Esophagus squamous epithelium (tissue), 5 donors: ENCODE measurements at places on chromosomes 12 and 14.

DNA sequence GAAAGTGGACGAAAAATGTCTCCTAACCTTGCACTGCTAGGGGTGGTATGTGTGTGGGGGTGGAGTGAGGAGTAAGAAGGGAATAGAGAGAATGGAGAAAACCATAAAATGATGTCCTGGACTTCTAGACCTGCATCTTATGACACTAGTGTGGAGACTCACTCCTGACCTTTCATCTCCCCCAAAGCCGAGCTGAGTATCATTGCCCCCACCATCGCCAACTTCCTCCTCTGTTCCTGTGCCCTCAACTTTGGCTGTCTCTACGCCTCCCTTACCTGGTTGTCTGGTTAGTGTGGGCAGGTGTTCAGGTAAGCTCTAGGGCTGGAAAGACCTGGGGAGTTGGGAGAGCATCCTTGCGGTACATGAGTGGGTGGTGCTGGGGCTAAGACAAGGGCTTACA is 4.5 kb upstream of the KLHL33 start:
- DNase-seq = no peak

DNA sequence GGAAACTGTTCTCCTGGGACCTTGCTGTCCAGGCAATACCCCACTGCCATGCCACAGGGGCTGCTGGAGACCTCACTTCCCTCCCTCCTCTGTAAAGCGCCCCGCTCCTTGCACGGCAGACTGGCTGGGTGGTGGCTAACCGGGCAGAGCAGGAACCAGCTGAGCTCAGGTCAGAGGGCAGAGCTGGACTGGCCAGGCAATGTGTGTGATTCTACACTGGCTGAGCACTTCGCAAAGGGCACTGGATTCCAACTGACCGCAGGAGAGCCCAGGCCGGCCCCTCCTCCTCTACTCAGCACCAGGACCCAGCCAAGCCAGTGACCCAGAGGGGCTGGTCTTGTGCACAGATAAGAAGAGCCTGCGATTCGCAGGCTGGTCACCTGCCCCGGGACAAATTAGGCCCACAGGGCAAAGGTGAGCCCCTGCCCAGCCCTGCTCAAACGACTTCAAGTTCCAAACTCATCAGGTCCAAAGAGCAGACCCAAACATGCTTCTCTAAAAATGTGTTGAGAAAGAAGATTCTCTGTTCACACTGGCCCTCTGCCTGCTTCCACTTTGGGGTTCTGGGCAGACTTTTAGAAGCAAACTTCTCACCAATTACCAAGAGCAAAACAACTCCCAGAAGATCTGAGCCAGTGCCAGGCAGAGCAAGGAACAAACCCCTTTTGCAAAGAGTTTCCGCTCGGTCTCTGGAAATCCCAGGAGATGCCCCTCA is 54.9 kb upstream of the DIO3 start:
- DNase-seq = no peak

DNA sequence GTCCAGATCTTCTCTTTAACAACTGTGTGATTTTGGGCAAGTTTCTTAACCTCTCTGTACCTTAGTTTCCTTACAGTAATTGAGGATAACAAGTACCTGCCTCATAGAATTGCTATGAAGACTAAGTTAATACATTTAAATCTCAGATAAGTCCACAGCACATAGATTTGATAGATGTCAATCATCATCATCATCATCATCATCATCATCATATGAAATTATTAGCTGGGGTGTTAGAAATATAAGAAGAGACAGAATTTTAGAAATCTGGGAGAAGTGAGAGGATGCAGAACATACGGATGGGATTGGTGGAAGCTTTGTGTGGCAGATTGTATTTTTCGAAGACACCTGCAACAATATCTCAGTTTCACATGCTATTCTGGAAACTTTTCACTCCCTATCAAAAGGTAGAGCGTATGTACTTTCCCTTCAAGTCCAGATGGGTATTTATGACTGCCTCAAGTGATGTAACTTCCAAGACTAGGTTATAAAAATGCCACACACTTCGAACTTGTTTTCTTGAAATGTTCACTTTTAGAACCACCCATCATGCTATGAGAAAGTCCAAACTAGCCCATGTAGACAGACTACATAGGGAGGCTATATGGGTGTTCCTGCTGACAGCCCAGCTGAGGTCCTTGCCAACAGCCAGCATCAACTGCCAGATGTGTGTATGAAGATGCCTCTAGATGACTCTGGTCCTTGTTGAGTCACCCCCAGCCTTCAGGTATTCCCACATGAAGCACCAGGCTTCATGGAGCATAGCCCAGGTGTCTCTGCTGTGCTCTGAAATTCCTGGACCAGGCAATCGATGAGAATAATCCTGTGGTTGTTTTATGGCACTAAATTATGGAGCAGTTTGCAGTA is 20.7 kb upstream of the SDR39U1 start:
- no peak for DNase-seq

DNA sequence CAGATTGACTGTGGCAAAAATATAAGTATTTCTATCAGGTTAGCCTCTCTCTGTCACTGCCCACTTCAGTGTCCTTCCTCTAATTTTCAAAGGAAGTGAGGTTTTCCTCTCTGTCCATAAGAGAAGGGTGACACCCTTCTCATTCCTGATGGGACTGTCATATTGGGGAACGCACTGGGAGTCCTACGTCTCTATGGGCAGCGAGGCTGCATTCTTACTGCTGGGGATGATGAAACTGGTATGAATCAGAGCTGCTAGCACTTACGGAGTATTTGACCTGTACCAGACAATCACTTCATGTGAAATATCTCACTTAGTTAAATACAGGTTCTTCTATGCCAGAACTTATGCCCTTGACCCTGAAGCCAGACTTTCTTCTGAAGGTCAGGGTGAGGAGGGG is 436.3 kb downstream of the DPF3 start:
- DNase-seq = no peak

- no peak for DNase-seq
These were observed 105.9 kb upstream of the ETV6 start for GRCh38 chr12:11543457-11544158.

DNA sequence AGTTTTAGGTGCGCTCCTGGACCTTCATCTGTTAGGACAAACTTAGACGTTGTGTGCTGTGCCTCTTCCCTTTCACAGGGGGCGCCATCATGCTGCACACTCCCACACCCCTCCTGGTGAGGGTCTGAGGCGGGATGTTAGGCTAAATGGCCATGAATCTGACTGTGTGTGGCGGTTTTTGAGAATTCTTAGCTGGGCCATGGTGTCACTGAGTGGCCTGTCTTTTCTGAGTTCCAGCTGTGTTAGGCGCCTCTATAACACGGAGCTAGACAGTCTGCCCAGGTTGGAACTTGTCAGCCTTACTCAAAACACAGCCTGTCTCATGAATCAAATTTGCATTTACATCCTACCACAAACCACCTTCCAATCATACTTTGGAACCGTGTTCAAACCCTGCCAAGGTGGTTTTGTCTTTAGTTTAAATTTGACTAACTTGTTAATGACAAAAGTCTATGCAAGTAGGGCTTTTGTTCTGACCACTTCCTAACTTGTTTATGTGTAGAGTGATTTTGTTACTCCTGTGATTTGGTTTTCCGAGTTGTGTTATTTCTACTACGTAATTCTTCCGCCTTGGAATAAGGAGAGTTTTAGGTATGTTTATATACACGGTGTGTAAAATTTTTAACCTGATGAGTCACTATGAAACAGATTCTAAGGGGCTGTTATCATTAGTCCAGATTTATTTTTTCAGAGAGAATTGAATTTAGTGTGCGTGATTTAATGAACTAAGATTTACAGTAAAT is 19.6 kb downstream of the ACVR1B start:
- DNase-seq = no peak

DNA sequence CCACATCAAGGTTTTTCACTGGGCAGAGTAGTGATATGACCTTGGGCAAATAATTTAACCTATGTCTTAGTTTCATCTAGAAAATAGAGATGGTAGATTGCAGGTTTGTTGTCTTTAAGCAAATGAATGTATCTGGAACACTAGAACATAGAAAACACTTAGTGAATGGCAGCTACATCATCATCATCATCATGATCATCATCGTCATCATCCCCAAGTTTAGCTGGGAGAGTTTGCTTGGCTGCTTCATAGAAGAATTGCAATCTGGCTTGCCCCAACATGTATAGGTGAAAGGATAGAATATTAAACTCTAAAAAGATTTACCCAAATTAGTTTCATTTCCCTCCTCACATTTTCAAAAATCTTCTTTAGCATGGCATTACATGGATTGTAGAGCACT is 91.3 kb upstream of the TMEM260 start:
- no peak for DNase-seq

- DNase-seq = no peak
These were observed 20.2 kb downstream of the TMX1 start for GRCh38 chr14:51260225-51260624.

- DNase-seq = no peak
These were observed 467.8 kb downstream of the LRIG3 start for GRCh38 chr12:58452546-58452945.

GRCh38 chr12:39887856-39888255 is 218.0 kb downstream of the SLC2A13 start:
- DNase-seq = no peak

- no peak for DNase-seq
These were observed 87.7 kb upstream of the FOXN3 start for GRCh38 chr14:89504602-89505313.

- DNase-seq = no peak
These were observed 14.1 kb downstream of the CORO1C start for GRCh38 chr12:108717243-108717642.

GRCh38 chr12:108387771-108388170 is 48.7 kb upstream of the CMKLR1 start:
- DNase-seq = no peak

GRCh38 chr14:32908196-32909084 is 30.2 kb upstream of the NPAS3 start:
- DNase-seq = no peak

DNA sequence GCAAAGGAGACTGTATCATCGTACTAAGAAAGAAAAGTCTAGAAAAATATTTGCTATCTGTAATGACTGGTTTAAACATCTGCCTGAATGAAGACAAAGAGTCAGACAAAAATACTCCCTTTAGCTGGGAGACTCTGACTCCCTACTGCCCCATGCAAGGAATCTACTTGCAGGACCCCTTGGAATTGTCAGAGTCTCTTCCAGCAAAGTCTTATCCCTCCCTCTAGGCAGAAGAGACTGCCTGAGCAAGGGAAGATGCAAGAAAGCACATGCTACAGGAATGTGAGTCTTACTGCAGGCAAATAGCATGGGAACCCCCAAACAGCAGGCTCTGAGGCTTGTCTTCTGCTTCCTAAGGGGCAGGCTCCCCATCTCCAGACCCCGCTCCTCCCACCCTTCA is 154.0 kb downstream of the KCNA5 start:
- no peak for DNase-seq

- no peak for DNase-seq
These were observed 12.7 kb downstream of the TEP1 start for GRCh38 chr14:20400589-20400964.

- DNase-seq = no peak
These were observed 141.8 kb upstream of the RASSF8 start for GRCh38 chr12:25816637-25817036.

DNA sequence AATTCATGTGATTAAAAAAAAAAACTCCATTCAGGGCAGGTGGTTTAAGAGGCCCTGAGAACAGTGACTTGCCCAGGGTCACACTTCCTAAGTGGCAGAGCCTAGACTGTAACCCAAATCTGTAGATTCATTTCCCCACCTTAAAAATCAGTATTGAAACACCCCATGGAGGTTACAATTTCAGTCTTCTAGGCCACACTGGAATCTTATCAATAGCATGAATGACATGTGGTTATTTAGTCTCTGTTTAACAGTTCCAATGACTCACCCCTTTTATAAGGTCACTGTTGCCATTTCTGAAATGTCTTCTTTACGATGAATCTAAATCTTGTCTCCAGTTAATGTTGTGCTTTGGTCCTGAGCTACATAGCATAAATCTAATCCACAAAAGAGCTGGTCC is 262.3 kb upstream of the GRIP1 start:
- DNase-seq = no peak

DNA sequence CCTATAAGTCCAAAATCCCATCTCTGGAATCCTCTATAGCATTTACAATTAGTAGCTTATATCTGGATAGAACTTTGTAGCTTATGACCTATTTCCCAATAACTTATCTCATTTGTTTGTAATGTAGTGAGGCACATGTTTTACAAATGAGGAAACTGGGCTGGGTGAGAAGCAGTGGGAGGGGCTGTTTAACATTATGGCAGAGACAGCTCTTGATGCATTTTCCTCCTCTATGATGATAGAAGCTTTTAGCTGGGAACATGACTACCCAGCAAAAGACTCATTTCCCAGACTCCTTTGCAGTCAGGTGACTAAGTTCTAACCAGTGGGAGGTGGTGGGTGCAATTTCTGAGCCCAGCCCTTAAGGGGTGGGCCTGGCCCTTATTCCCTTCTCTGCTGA is 179.7 kb downstream of the TTC8 start:
- DNase-seq = no peak

DNA sequence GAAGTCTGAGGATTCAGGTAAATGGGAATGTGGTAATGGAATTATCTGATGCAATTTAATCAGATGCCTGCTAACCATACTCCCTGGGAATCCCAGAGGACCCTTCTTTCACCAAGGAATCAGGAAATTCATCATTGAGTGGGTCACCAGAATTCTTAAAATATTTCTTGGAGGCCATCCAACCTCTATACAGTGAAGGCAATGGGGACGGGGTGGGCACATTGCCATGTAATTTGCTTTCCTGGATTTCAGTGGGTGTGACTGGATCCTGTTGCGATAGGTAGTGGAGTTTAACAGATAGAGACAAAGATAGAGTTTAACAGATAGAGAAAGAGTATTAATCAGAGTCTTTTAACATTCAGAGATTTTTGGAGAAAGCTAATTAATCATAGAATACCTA is 394.4 kb downstream of the DAD1 start:
- DNase-seq = no peak

DNA sequence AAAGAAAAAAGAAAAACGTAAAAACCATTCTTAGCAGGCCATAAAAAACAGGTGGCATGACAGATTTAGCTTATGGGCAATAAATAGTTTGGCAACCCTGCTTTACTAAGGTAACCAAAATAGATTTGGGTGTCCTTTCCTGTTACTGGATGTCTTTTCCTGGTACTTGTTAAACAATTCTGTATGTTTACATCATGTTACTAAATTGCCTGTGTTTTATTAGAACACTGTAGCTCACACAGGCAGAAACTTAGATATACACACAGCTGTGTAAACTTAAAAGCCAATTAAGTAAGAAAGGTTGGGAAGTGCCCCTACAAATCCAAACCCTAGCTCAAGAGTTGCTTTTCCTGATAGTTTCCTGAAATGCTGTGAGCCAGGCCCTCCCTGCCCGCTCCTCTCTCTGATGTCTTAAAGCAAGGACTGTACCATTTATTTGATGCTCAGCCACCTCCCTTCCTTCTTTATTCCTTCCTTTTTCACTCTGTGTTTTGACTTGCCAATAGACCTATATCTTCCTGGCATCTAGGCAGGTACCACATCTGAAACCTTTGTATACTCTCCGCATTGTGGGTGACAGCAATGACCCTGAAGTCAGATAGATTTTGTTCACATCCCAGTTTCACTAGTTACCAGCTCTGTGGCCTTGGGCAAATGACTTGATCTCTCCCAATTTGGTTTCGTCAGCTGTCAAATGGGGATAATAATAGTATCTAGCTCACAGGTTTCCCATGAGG is 3.7 kb upstream of the CAMKK2 start:
- DNase-seq = no peak
